CD8-positive, alpha-beta memory T cell (primary cell): ENCODE measurements at places on chromosomes 3 and 15. TPM values are rescaled to one million over a fixed set of nuclear protein-coding genes. Genes with fewer than 3 reads are reported as not detected.

PTPRG gene
- not detected for total RNA-seq

GRK7 gene
- not detected for total RNA-seq

ENTPD3 gene
- total RNA-seq: not detected

BNC1 gene
- total RNA-seq: not detected

CCR3 gene
- total RNA-seq: not detected

FEZF2 gene
- not detected for total RNA-seq

NR2E3 gene
- total RNA-seq: not detected

CIAO2A gene
- total RNA-seq: 68.0 TPM

- H3K36me3 ChIP-seq: no peaks in the 10 kb centered on the region
- no peak overlapping the region for H3K4me3 ChIP-seq
- no peaks in the 10 kb centered on the region for H3K4me1 ChIP-seq
- no peak overlapping the region for H3K27ac ChIP-seq
Measured at GRCh38 chr15:29864501-29864900, 42.2 kb upstream of the TJP1 start.

DNA sequence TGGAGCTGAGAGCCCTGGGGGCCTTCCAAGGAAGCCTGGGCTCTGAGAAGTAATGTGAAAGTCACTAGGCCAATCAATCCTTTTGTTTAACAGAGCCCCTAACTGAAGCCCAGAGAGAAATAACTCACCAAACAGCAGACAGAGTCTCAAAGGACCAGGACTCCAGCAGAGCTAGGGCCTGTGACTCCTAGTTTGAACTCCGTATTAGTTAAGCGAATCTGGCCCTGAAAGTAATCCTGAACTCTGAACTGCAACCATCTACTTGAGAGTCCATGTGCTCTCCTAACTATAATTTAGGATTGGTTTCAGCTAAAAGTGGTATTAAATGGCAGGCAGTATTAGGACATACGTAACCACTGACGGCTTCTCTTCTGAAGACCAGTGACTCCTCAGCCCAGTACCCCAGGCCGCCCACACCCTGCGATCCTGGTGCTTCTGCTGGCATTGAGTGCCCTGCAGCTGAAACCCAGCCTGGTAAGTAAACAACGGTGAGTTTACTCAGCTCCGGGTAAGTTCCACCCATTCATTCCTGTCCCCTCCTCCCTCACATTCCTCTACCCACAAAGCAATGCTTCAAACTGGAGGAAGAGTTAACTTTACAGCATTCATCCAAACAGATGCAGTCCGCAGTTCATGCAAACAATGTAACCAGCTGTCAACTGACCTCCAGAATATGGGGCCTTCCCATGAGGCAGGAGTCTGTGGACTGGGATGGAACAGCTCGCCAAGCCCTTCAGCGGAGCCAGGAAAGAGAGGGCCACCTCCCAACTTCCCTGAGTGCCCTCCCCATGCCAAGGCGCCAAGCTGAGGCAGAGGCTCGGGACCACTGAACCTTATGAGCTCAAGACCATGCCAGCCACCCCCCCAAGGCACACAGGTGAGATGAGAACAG is 7.3 kb downstream of the MYO5C start:
- no peak for DNase-seq
- peaks cover 4% of the 10 kb centered on the region for H3K27me3 ChIP-seq
- no peaks in the 10 kb centered on the region for H3K4me1 ChIP-seq
- H3K36me3 ChIP-seq: no peaks in the 10 kb centered on the region

- H3K36me3 ChIP-seq: no peaks in the 10 kb centered on the region
- no peak overlapping the region for H3K27ac ChIP-seq
- H3K4me3 ChIP-seq: no peak overlapping the region
- no peaks in the 10 kb centered on the region for H3K27me3 ChIP-seq
Measured at GRCh38 chr3:13191016-13191415, 117.8 kb upstream of the IQSEC1 start.

- H3K27ac ChIP-seq: no peak overlapping the region
- H3K36me3 ChIP-seq: no peaks in the 10 kb centered on the region
- no peak overlapping the region for H3K4me3 ChIP-seq
- H3K4me1 ChIP-seq: no peaks in the 10 kb centered on the region
Measured at GRCh38 chr3:81651139-81651538, 110.3 kb downstream of the GBE1 start.

- peaks cover 38% of the 10 kb centered on the region for H3K4me1 ChIP-seq
- no peaks in the 10 kb centered on the region for H3K36me3 ChIP-seq
- H3K27me3 ChIP-seq: no peaks in the 10 kb centered on the region
- no peak for DNase-seq
Measured at GRCh38 chr15:41894251-41894790, 468 bp upstream of the SPTBN5 start.

- no peaks in the 10 kb centered on the region for H3K27me3 ChIP-seq
- H3K4me1 ChIP-seq: no peaks in the 10 kb centered on the region
- no peaks in the 10 kb centered on the region for H3K36me3 ChIP-seq
- no peak overlapping the region for H3K4me3 ChIP-seq
Measured at GRCh38 chr15:91966194-91966552, 112.7 kb downstream of the SLCO3A1 start.

- peak overlapping the region; percentile 12 for H3K4me3 ChIP-seq
- no peaks in the 10 kb centered on the region for H3K36me3 ChIP-seq
- no peak overlapping the region for H3K27ac ChIP-seq
- DNase-seq: peak; percentile 55
Measured at GRCh38 chr3:10551821-10552630, 46.6 kb upstream of the ATP2B2 start.

DNA sequence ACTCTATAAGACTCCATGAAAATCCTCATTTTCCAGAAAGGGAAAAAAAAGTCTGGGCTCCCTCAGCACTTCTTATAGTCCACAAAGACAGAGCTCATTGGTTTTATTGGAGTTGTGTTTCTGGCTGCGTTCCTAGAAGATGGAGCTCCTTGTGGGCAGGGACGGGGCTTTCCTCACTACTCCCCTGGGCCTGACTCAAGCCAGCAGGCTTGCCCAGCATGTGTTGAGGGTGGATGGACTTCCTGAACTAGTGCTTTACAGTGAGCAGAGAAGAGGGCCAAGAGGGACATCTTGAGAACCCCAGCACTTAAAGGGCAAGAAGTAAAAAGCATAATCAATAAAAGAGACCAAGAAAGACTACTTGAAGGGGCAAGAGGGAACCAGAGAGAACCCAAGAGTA is 43.2 kb upstream of the EPHB1 start:
- DNase-seq: no peak
- no peak overlapping the region for H3K4me3 ChIP-seq
- no peak overlapping the region for H3K27ac ChIP-seq
- no peaks in the 10 kb centered on the region for H3K27me3 ChIP-seq
- no peaks in the 10 kb centered on the region for H3K4me1 ChIP-seq
- no peaks in the 10 kb centered on the region for H3K36me3 ChIP-seq

- no peak overlapping the region for H3K27ac ChIP-seq
- H3K27me3 ChIP-seq: no peaks in the 10 kb centered on the region
- H3K4me1 ChIP-seq: no peaks in the 10 kb centered on the region
- H3K36me3 ChIP-seq: peaks cover 4% of the 10 kb centered on the region
- no peak for DNase-seq
- no peak overlapping the region for H3K4me3 ChIP-seq
Measured at GRCh38 chr15:67225336-67225735, 29.1 kb downstream of the AAGAB start.

DNA sequence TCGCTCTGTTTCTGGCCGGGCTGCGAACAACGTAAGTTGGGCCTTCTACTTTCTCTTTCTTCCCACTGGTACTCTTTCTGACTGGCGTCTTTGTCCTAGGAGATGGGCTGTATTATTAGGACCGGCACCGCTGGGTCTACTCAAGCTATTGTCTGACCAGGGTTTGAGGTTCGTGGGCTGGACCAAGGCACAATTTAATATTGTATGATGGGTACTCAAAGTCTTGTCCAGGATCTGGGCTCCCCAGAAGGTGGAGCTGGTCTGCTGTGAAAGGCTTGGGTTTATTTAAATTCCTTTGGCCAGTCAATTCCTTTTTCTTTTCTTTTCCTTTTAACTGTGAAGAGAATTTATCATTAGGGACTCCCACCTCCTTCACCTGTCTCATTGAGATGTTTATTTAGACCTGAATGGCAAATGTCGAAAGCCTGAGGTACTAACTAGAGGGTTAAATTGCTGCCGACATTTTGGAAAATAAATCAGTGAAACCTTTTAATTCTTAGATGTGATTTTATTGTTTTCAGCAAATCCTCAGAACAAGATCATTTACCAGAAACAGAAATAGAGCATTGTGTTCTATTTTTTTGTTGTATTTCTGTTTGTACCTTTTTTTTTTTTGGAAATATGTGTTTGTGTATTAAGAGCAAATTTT is 410 bp downstream of the LRRC49 start:
- peaks cover 16% of the 10 kb centered on the region for H3K27me3 ChIP-seq
- H3K4me1 ChIP-seq: peaks cover 17% of the 10 kb centered on the region
- no peak for DNase-seq
- H3K36me3 ChIP-seq: no peaks in the 10 kb centered on the region

GRCh38 chr3:134797741-134798451 is 2.8 kb downstream of the EPHB1 start:
- no peaks in the 10 kb centered on the region for H3K36me3 ChIP-seq
- H3K4me1 ChIP-seq: no peaks in the 10 kb centered on the region
- no peak for DNase-seq

DNA sequence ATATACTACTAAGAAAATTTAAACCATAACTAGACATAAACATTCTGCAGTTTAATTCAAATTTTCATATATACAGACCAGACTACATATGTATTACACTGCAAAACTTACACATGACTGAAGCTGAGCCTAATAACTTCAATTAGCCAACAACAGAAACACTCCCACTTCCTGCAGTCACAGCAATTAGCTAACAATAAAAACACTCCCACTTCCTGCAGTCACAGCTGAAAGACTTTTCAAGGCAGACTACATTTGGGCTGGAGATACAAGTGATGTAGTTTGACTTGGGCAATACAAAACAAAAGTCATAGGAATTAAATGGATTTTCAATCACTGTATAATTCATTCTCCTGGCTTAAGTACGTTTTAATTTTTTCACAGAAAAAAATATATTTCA is 10.3 kb downstream of the TM2D3 start:
- H3K27me3 ChIP-seq: no peaks in the 10 kb centered on the region
- H3K36me3 ChIP-seq: peaks cover 47% of the 10 kb centered on the region
- no peak for DNase-seq
- H3K4me3 ChIP-seq: no peak overlapping the region

- H3K4me3 ChIP-seq: no peak overlapping the region
- no peak overlapping the region for H3K27ac ChIP-seq
- no peaks in the 10 kb centered on the region for H3K27me3 ChIP-seq
- no peaks in the 10 kb centered on the region for H3K4me1 ChIP-seq
Measured at GRCh38 chr3:108495717-108496116, 14.7 kb downstream of the MYH15 start.
